CD8-positive, alpha-beta memory T cell (primary cell): ENCODE measurements at places on chromosomes 11 and 22.

GRCh38 chr22:29994027-29994715 lies 86.1 kb upstream of the HORMAD2 start:
- no peak for DNase-seq

DNA sequence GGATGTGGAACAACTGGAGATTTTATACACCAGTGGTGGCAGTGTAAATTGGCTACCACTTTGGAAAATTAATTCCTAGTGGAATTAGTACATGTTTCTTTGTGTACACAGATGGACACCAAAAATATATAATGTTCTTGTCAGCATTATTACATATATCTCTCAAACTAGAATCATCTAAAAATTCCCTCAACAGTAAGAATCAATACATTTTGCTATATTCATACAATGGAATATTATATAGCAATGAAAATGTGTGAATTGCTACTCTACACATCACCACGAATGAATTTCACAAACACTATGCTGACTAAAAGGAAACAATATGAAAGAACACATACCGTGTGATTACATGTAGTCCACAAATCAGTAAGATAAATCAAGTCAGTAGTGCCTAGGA lies 33.9 kb downstream of the CCDC90B start:
- DNase-seq = no peak

DNA sequence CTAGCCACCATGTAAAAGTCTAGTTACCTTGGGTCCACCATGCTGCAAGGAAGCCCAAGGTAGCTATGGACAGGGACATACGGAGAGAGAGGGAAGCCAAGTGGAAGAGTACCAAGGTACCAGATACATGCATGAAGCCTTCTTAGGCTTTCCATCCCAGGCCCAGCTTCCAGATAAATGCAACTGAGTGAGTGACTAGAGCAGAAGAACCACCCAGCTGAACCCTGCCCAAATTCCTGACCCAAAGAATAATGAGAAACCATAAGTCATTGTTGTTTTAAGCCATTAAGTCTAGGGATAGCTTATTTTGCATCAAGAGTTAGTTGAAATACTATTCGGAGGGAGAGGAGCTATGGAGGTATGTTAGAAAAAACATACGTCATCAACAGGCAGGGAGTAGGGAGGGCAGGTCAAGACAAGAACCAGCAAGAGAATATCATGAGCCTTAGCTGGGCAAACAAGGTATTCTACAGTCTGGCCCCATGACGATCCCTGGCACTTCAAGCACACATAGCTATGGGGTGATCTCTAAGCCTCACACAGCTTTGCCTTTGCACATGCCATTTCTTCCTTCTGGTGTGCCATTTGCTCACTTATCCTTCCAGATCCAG lies 36.5 kb upstream of the APLNR start:
- DNase-seq = no peak

DNA sequence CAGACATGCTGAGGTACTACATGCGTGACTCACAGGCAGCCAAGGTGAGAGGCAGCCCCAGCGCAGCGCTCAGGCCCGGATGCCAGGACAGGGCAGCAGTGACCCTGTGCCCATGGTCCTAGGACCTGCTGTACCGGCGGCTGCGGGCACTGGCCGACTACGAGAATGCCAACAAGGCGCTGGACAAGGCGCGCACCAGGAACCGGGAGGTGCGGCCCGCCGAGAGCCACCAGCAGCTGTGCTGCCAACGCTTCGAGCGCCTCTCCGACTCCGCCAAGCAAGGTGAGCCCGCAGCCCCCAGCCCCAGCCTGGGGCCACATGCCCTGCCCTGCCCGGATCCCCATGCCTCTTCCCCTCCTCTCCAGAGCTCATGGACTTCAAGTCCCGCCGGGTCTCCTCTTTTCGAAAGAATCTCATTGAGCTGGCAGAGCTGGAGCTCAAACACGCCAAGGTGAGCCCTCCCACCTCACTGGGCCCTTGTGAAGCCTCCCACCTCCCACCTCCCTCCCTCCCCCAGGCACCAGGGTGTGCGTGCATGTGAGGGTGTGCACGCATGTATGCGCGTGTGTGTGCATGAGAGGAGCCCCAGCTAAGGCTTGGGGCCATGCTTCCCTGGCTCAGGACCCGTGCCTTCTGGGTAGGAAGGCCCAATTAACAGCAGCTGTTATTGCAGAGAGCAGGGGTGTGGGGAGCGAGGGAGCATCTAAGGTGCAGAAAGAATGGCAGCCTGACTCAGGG lies 5.3 kb downstream of the CFL1 start:
- no peak for DNase-seq

DNA sequence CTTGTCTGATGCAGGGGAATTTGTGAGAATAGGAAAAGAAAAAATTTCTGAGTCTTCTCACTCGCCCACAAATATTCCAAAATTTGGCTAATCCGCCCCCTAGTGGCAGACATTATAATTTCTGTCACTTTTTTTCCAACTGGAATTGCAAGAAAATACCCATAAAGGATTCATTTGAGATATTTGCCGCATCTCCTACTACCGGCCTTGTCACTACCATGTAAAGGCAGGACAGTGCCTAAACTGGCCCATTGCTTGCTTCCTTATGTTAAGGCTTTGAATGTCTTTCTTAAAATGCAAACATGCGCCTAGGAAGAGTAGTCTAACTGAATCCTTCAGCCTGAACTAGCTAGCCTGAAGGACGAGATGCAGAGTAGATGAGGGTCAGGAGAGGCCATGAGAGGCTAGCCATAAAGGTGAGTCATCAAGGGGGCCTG lies 9.3 kb upstream of the CEP295 start:
- DNase-seq = no peak

GRCh38 chr22:49770547-49771265 lies 57.0 kb downstream of the BRD1 start:
- DNase-seq = no peak

DNA sequence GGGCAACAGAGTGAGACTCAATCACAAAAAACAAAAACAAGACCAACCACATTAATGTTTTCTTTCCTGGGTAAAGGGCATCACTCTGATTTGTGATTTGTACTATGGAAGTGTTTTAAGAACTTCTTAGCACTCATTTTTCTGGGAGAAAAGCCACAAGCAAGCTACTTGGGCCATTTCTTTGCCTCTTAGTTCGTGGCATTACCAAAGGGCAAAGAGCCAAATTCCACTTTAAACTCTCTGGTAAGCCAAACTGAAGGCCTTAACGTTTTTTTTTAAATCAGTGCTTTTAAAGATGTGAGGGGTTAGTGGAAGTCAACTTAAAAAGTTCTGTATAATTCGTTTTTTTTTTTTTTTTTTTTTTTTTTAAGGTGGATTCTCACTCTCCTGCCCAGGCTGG lies 36.9 kb downstream of the CAT start:
- DNase-seq = no peak

- no peak for DNase-seq
Measured at GRCh38 chr22:38240734-38241252, 32.0 kb downstream of the TMEM184B start.

DNA sequence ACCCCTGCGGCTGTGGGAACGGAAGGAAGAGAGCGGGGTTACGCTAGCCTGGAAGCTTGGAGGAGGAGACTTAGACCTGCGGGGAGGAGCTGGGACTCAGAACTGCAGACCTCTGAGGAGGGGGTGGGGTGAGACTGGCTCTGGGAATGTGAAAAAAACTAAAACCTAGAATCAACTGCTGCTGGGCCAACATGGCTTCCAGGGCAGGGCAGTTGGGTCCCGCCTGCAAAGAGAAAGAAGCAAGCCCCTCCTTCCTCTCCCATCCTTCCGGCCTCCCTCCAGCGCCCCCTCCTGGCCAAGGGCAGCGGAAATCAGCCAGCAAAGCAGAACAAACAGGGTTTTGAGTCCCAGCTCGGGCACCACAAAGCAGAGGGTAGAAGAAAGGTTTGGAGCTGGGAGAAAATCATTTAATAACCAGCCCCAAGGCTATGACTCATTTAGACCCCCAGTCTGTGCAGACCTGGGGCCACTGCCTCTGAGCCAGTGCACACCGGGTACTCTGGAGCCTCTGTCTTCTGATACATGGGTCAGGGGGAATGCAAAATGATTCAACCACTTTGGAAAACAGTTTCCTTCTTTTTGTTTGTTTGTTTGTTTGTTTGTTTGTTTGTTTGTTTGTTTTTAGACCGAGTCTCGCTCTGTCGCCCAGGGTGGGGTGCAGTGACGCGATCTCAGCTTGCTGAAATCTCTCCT lies 7.3 kb upstream of the NCF4 start:
- peak; percentile 74 for DNase-seq

DNA sequence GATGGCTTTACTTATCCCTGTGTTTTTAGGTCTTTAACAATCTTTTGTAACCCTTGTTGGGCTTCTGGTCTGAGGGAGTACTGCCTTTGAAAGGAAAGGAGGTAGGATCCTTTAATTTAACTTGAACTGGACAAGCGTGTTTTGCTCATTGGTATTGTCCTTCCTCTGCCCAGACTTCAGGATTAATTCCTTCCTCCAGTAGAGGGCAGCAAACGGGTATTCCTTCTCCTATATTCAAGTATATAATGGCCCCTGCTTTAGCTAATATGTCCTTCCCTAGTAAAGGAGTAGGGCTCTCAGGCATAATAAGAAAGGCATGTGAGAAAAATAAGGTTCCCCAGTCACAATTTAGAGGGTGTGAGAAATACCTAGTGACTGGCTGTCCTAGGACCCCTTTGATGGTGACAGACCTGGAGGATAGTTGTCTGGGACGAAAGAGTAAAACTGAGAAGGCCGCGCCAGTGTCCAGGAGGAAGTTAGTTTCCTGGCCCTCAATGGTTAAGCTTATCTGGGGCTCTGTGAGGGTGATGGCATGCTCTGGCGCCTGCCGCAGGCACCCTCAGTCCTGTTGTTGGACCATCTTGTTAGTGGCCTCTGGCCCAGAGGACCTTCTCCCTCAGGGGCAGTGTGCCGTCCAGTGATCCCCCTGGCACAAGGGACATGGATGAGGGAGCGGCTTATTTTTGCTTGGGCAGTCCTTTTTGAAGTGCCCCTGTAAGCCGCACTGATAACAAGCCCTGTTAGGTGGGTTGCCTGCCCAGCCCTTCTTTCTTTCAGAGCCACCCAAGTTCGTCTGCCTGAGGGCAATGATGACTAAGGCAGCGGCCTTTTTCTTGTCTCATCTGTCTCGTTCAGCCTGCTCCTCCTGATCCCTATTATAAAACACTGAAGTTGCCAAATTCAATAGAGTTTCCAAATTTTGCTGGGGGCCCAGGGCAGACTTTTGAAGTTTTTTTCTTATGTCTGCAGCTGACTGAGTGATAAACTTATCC lies 51.8 kb downstream of the C11orf71 start:
- peak; percentile 21 for DNase-seq

DNA sequence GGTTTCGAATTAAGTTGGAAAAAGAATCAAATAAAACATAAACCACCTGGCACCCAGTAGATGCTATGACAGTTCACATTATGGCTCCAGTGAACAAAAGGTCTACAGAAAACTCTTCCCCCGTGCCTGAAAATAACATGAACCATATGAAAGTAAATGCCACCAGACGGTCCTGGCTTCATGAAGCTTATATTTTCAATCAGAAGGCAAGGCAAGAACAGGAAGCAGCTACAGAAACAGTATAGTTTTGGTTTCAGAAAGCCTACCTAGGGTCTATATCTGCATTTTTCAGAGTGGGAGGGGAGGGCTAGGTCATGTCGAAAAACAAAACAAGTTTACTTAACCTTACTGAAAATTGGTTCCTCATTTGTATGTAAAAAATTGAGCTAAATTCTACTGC lies 9.8 kb downstream of the RAB30 start:
- DNase-seq = no peak

DNA sequence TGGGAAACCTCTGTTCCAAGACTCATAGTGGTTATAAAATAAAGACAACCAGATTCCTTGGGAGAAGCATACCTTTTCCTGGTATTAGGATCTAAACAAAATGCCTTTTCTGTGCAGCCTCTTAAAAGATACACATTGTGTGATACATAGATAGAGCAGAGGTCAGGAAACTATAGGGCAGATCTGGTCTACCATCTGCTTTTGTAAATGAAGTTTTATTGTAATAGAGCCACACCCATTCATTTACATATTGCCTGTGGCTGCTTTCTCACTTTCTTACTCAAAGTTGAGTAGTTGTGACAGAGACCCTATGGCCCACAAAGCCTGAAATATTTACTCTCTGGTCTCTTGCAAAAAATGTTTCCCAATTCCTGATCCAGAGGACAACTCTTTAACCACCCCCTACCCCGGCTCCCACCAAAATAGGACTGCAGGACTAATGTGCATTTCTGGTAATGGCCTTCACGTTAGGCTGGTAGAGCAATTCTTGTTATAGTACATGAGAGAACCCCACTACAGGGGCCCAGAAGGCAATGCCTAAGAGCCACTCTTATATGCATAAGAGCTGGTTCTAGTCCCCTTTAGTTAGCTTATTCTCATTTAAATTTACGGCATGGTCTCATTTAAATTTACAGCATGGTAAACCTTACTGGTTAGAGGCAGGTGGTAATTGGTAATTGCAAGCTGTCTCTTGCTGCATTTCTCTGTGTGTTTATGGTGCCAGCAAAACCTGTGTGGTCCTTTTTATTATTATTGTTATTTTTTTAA lies 76.8 kb upstream of the YWHAH start:
- DNase-seq = no peak

DNA sequence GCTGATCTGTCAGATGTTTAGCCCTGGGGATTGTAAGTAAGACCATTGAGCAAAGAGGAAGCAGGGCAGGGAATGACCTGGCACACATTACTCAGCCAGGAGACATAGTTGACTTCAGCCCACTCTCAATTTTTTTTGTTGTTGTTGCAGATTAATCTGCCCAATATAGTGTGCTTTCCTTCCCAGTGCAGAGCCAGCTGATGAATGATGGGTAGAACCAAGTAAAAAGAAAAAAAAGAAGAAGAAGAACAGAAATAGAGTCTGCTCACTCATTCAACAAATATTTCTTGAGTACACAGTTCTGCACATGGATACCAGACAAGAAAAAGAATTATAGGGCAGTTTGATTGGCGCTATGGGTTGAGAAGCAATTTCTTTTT lies 292.7 kb downstream of the ETS1 start:
- no peak for DNase-seq

DNA sequence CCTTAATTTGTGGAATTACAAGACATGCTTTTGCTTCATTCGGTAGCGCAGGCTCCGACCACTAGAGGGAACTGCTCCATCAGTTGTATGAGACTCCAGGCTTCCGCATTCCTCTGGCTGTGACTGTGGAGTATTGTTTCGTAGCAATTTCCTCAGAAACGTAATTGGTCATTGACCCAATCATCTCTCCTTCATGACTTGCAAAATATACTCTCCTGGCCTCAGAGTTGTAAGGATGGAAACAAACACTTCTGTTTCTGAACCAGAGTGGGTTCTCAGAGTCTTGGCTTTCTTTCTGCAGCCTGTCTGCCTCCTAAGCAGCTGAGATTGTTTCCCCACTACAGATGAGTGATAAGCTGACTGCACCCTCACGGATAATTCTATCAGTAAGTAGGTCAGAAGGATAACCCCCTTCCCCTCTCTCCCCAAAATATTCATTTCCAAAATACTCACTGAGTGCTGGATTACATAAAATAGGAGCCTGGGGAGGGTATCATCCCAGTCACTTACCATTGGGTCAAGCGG lies 146.8 kb upstream of the ZC3H12C start:
- DNase-seq = no peak
